ENCODE measurements at places on chromosomes 12 and 14.

GRCh38 chr12:116672842-116673516 is 64.9 kb downstream of the SPRING1 start:
- DNase-seq, result no peak

- no peak for DNase-seq
Observed at GRCh38 chr12:19432309-19433170, 6.8 kb upstream of the AEBP2 start.

- DNase-seq, result no peak
Observed at GRCh38 chr14:104989236-104989950, 3.8 kb downstream of the CLBA1 start.

GRCh38 chr12:113800201-113800600 is 165.9 kb downstream of the RBM19 start:
- no peak for DNase-seq

DNA sequence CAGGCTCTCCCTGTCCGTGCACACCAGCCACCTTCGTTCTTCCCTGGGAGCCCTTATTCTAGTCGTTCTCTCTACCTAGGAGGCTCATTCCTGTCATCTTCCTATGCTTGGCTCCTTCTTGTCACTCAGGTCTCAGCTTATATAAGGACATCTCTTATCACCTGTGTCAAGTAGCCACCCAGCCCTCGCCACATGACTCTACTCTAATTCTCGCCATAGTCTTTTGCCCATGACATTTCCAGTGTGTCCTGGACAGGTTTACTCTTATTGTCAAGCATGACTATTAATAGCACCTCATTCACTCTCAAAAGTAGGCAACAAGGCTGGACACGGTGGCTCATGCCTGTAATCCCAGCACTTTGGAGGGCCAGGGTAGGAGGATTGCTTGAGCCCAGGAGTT is 175.7 kb upstream of the NUDT4 start:
- no peak for DNase-seq

GRCh38 chr12:11879306-11879705 is 191.4 kb upstream of the BCL2L14 start:
- DNase-seq, result no peak

DNA sequence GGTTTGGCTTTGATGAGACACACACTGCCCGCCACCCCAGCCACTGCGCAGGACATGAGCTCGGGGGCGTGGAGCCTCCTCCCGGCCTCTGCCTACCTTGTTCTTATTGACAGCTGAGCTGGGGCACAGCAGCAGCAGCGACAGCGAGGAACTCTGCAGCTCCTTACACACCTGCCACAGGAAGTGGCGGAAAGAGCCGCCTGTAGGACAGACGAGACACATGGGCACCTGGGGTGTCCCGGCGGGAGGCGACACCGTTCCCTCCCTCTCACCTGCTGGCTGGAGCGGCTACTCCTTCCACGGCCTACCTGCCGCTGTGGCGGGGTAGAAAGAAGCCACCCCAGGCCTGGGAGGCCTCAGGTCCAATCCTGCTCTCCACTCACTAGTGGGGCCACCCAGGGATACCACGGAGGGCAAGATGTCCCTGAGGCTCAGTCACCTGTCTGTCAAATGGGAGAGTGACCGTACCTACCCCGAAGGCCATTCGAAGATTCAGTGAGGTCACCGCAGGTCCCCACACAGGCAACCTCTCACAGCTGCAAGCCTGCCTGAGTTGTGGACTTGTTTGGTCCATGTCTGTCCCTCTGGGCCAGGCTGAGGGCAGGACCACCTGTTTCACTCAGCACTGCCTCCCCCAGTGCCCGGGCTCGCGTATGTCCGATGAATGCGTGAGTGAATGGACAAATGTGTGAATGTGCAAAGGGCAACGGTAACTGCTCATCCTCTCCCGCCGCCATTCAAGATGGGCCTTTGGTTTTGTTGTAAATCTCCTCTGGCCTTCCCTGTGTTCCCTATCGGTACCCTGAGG is 42.6 kb downstream of the TRAFD1 start:
- no peak for DNase-seq

DNA sequence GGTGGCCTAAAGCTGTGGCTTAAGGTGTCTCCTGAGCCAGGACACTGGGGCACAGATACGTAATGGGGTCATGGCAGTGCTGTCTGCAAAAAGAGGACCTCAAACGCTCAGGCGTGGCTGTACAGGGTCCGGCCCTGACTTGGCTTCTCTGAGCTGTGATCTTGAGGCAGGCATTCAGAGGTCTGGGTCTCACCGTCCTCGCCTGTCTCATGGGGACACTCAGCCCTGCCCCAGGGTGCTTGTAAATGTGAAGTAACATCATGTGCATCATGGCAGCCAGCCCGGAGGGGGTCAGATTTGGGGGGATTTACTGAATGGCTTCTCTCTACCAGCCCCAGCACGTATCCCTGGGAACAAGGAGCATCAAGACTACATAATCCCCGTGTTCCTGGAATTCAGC is 28.8 kb downstream of the DIO3 start:
- DNase-seq, result no peak

DNA sequence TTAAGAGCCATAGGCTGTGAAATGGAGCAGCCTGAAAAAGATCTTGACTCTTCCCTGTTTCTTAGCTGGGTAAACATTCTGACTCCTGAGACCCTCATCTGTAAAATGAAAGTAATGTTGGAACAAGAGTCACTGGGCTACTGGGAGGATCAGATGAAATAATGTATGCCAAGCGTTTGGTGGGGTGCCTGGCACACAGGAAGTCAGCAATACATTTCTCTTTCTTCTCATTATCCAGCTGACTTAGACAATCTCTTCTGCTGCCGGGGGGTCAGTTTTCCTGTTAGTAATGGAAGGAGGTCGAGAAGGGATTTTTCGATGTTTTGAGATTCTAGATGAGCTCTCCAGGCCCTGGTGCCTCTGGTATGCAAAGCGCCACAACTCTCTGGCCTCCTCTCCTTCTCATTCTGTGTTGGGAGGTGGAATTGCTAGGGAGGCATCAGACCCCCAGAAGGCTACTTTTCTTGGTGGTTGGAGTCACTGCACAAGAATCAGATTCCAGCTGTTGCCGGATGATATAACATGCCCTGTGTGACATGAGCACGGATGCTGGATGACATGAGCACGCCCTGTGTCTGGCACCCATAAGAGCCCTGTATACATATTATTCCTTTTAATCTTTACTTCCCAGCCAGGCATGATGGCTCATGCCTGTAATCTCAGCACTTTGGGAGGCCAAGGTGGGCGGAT is 4.3 kb downstream of the OASL start:
- no peak for DNase-seq

GRCh38 chr12:25269701-25270100 is 19.0 kb upstream of the KRAS start:
- DNase-seq, result no peak

DNA sequence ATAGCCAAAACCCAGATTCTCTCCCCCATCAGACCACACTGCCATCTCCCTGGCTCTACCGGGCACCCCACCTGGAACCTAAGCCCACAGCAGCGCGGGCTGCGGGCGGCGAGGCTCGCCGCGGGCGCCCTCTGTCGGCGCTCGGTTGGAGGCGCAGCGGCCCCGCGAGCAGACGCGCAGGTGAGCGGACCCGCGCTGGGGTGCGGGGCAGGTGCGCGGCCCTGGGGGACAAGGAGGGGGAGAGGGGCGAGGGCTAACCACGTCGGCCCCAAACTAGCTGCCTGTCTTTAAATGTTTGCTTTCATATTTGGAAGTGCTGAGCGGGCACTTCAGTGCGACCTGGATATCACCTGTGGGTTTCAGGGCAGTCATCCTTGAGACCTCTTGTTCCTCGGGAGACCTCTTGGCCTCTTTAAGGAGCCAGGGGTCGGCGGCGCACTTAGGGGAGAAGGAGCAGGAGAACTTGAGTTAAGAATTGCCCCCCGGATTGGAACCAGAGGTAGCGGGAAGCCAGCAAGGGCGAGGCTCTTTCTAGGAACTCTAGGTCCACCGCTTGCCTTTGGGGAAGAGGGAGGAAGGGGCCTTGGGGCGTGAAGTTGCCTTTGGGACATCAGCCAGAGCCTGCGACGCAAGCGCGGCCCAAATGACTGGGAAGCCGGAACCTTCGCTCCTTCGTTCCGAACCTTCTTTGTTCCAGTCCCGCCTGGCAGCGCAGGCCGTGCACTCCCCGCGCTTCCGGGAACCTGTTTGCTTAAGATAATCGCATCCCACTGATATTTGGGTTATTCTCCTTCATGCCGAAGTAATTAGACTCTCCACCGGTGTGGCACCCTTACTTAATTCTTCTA is 78.7 kb downstream of the NEDD1 start:
- DNase-seq, result peak; percentile 36

DNA sequence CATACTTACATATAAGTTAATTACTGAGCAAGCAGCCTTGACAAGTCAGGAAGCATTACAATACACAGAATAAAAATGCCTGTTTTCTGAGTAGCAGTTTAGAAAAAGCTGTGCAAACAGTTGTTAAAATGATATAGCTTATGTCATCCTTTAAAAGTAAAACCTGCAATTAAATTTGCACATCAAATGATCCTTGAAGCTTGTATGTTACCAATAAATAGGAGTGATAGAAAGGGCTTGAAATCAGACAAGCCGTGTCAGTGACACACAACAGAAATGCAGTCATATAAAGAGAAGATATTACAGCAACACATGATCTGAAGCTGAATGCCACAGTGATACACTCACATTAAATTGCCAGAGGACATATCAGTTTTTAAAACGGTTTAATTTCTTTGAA is 70.0 kb downstream of the EPS8 start:
- DNase-seq, result peak; percentile 42

DNA sequence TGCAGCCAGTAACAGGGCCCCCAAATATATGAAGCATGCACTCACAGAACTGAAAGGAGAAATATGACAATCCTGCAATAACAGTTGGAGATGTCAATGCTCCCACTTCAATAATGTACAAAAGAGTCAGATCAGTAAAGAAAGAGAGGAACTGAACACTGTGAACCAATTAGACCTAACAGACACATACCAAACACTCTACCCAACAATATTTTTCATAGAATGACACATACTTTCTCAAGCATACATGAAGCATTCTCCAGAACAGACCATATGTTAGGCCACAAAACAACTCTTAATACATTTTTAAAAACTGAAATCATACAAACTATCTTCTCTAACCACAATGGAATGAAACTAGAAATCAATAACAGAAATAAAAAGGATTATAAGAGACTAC is 80.2 kb downstream of the ELK3 start:
- no peak for DNase-seq

GRCh38 chr12:14577344-14577743 is 9.7 kb upstream of the PLBD1 start:
- DNase-seq, result peak; percentile 59

DNA sequence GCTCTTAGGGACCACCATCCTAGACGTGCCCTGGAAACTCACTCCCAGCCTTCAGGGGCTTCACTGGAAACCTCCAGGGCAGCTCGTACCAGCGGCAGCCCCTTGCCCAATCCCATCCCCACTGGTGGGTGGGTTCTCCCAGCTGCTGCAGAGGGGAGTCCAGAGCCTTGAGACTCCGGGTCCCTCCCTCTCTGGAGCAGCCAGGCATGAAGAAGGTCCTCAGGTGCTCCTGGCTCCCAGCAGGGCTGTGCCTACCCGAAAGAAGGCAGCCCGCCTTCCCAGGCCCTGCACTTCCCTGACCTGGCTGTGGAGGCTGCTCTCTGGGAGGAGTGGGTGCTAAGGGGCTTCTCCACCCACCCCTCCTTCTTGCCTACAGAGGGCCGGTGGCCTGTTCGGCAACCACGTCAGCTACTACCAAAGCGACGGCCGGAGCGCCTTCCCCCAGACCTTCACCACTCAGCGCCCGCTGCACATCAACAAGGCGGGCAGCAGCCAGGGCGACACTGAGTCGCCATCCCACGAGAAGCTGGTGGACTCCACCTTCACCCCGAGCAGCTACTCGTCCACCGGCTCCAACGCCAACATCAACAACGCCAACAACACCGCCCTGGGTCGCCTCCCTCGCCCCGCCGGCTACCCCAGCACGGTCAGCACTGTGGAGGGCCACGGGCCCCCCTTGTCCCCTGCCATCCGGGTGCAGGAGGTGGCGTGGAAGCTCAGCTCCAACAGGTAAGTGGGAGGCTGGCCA is 115.5 kb upstream of the FKBP4 start:
- no peak for DNase-seq

DNA sequence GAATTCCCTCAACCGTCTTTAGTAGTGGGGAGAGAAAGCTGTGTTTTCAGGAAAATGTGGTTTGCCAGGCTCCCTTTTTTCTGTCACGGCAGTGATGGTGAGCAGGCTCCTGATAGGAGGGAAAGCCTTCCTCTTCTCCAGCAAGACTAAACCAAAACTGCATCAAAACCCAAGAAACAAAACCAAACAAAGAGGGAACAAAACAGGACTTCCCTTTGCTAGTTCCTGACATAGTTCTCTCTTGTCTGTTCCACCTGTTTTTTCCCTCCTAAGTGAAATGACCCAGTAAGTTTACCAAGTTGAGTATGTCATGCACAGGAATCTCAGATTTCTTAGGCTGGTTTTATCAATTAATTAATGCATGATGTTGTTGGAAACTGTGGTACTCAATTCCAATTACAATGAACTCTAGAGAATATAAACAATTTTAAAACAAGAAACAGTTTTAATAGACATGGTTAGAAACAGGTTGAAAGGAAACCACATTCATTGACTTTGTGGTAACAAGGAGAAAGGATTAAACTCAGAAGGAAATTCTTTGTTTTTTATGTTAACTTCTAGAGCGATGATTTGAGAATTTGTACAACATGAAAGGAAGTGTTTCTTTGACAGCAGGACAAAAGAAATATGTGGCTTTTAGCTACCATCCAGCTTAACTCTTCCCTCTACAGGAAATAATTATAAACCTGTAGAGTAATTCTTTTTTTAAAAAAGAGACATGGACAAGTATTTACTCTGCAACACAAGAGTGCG is 23.0 kb upstream of the CSRP2 start:
- DNase-seq, result no peak

GRCh38 chr12:114504311-114504710 is 98.4 kb upstream of the TBX5 start:
- DNase-seq, result no peak

- no peak for DNase-seq
Observed at GRCh38 chr14:33682760-33683159, 268.1 kb downstream of the EGLN3 start.

DNA sequence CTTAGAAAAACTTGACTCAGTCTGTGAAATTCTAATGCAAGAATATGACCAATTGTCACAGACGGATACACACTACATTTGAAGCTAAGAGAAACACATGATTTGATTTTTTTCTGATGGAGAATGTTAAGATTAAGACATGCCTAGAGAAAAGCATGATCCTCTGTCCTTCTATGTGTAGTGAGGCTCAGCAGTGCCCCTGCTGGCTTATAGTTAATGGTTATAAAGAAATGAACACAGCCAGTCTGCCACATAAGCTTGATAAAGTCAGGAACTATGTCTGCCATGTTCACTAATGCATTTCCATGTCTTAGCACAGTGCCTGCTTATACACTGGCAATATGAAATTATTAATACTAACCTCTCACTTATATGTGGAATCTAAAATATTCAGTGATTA is 168.1 kb upstream of the DAAM1 start:
- no peak for DNase-seq

GRCh38 chr14:20970647-20970982 is 15.3 kb downstream of the RNASE2 start:
- no peak for DNase-seq

Measured in DMS79 (cell line).